Mesenteric fat pad (tissue), 1 donor: ENCODE measurements at places on chromosomes 13 and 19. TPM values are rescaled to one million over a fixed set of nuclear protein-coding genes. Genes with fewer than 3 reads are reported as not detected.

- no peak for DNase-seq
Observed at GRCh38 chr13:52896827-52897659, 48.6 kb upstream of the PCDH8 start.

ZNF20 gene
- 1.1 TPM for total RNA-seq

DNA sequence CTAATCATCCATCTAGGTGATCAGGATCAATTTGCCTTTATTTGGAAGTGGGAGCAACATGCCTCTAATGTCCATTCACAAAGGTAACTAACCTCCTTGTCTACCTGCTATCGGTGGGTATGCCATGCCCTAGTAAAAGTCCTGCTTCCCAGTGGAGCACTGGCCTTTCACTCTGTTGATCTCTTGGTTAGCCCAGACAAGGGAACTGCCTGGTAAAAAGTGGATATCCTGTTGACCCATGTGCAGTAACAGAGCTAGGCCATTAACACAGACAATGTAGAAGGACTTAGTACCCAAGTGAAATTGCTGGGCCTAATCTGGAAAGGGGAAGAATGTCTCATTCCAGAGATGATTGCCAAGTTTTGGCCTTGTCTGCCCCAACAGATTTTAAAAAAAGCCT is 171.5 kb upstream of the CSNK1A1L start:
- DNase-seq = no peak

- peak; percentile 93 for DNase-seq
Observed at GRCh38 chr19:10864538-10864899, 6.8 kb upstream of the CARM1 start.

ZSWIM9 gene
- 5.3 TPM for total RNA-seq

- DNase-seq = no peak
Observed at GRCh38 chr13:90246687-90247345, 1100.7 kb upstream of the MIR17HG start.

GRCh38 chr19:44401139-44402115 is at the start of gene ZNF285:
ZNF285 (minus strand) TSS chr19:44401608; CDS start chr19:44397213, 4,395 bp downstream.
- peak; percentile 94 for DNase-seq

DNA sequence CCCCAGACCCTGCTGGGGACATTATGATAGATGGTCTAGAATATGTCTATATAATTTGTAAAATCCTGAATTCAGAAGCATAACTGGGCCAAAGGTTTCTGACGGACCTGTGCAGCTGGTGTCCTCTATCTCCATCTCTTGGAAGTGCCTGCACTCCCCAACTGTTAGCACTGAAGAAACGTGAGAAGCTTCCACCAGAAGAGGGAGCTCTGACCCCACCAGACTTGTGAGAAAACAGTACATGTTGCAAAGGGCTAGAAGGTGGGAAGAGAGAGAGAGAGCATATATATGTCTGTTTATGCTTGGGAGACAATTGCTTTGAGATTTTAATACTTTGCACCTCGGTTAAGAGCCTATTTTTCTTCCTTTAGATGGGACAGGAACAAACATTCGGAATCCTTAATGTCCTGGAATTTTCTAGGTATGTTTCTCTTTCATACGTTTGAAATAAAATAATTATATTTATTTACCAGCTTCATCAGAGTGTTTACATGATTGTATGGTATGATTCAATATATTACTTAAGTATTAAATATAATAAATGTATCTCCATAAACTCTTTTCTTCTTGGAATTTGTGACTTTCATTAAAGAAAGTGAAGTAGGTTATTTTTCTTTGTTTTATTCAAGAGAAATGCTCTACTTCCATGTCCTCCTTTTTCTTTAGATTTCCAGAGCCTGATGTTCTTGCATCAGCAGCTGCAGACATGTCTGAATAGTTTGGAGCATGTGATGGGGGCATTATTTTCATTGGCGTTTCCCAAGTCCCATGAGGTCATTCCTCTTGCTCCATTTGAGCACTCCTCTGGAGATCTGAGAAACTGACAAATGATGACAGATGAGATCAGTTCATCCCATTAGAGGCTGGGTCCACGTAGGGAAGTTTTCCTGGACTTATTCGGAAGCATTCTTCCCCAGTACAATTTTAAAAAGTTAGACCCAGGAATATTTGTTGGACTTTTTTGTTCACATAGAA is 202.9 kb downstream of the ATP8A2 start:
- DNase-seq = no peak

GRCh38 chr13:48681905-48682304 is 28.2 kb downstream of the CYSLTR2 start:
- no peak for DNase-seq

GRCh38 chr19:41998246-41999020 is 4.4 kb upstream of the ATP1A3 start:
- no peak for DNase-seq

DNA sequence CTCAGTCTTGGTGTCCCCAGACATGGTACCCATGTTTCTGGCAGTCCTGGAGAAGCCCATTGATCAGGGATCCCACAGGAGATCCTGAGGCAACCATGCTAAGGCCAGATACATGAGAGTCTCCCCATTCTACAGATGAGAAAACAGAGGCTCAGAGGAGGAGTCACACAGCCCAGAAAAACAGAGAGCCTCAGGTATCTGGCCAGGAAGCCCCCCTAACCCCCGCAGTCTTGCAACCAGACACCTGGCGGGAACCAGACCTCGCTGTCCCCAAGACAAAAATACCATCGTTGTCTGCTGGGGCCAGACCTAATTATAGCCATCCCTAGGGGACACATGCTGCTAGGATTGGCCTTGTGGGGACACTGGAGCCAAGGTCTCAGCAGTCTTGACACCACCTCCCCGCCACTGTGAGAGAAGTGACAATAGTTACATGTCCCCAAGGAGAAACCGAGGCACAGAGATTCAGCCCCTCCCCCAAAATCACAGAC is 1.6 kb upstream of the PDE4C start:
- no peak for DNase-seq

- no peak for DNase-seq
Observed at GRCh38 chr13:94233837-94234236, 245.6 kb downstream of the DCT start.

PROZ gene
- total RNA-seq = not detected

GRCh38 chr13:22357132-22357531 is 686.3 kb downstream of the FGF9 start:
- no peak for DNase-seq

SLC25A41 gene
- not detected for total RNA-seq

DNA sequence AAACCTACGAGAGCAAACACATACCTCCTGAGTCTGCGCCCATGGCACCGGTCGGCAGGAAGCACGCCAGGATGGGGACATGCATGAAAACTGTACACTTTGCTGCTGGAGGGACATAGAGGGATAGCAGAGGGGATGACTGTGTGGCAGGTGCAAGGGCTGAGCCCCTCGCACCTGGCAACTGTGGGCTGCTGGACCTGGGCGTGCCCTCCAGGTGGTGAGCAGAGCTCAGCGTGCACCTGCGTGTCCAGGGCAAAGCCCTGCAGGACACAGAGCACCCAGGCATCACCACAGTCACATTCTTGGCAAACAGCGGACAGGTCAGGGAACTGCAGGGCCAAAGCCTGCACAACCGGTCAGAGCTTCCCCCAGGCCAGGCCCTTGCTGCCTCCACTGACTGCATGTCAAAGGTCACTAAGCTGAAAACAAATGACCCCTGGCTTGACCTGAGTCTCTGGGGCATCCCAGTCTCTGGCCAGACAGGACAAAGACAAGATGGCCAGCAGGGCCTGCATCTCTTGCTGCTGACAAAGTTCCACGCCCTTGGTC is 9.0 kb upstream of the ISYNA1 start:
- DNase-seq = no peak

GRCh38 chr19:36986601-36987000 is 70.5 kb downstream of the ZNF568 start:
- DNase-seq = no peak

- DNase-seq = no peak
Observed at GRCh38 chr13:41587490-41587889, 130.1 kb downstream of the RGCC start.

GRCh38 chr13:25037057-25037813 is 58.7 kb upstream of the PABPC3 start:
- DNase-seq = no peak

- peak; percentile 59 for DNase-seq
Observed at GRCh38 chr19:51034704-51035103, at the start of gene KLK12. KLK12 (minus strand) TSS chr19:51035002; CDS start chr19:51034621, 381 bp downstream.

DNA sequence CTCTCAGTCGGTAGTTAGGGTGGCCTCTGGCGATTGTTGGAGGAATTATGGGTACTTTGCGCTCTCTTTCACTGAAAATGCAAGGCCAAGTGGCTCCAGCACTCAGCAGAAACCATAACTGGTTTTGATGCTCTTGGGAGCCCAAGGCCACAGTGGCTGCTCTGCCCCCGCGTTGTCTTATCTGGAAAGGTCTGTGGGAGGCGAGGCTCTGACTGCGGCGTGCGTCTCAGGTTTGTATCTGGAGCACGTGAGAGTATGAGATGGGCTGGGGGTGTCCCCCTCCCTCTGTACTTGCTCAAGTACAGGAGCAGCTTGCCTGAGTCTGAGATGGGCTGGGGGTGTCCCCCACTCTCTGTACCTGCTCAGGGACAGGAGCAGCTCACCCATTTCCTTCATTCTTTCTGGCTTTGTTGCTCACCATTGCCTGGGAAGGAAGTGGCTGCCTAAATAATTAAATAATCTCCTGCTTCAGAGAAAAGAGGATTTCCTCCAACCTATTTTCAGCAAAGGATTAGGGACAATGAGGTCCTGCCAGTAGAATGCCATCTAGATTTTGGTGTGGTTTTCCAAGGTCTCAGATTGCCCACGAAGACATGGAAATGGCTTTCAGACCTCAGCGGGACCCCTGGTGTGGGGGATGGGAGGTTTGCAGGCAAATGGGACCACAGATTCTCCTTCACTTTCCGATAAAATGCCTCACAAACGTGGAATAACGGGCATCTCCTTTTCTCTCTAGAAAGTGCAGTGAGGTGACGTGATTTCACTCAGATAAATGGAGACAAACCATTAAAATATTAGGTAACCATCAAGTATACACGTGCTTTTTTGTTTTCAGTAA is 14.7 kb downstream of the ATP11A start:
- DNase-seq = no peak

- DNase-seq = no peak
Observed at GRCh38 chr19:36688058-36688457, 646 bp downstream of the ZNF567 start.

- no peak for DNase-seq
Observed at GRCh38 chr13:25701304-25701703, 329.5 kb downstream of the ATP8A2 start.

- peak; percentile 78 for DNase-seq
Observed at GRCh38 chr19:30556230-30556711, 184.1 kb downstream of the ZNF536 start.

DNA sequence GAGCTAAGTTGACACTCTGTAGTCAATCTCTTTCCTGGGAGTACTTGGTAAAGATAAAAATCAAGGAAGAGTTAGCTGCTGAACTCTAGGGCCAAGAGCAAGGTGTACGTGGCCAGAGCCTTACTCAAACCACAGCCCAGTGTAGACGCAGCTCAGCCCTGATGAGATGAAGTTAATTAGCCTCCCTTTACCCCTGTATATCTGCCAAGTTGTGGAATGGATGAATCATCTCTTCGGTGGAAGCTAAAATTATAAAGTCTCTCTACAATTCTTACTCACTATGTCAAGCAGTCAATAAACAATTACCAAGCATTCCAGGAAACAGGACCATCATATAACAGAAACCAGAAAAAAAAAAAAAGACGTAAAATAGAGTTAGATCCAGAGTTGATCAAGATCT is 146.9 kb upstream of the UFM1 start:
- no peak for DNase-seq

GRCh38 chr13:105878119-105878700 is 657.3 kb downstream of the EFNB2 start:
- no peak for DNase-seq

- peak; percentile 96 for DNase-seq
Observed at GRCh38 chr19:56367829-56368711, 25.3 kb downstream of the ZNF582 start.

- DNase-seq = no peak
Observed at GRCh38 chr13:112828082-112828699, 138.4 kb downstream of the ATP11A start.

- no peak for DNase-seq
Observed at GRCh38 chr19:39110263-39110967, 15.2 kb upstream of the PAK4 start.

- no peak for DNase-seq
Observed at GRCh38 chr19:41192574-41193429, at the start of gene CYP2S1. CYP2S1 (plus strand) TSS chr19:41193219; CDS start chr19:41193265, 46 bp downstream.

DNA sequence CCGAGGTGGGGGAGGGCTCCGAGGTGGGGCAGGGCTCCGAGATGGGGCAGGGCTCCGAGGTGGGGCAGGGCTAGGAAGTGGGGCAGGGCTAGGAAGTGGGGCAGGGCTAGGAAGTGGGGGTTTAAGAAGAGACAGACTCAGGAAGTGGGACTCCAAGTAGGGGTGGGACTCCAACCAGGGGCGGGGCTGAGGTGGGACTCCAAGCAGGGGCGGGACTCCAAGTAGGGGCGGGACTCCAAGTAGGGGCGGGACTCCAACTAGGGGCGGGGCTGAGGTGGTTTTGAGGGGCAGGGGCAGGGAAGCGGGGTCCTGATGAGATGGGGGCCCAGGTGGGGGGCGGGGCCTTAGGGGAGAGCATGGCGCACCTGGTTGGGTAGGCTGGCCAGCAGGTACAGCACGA is 13.6 kb downstream of the CFD start:
- no peak for DNase-seq

ONECUT3 gene
- total RNA-seq = not detected

GRCh38 chr13:93243375-93244063 is 16.9 kb downstream of the GPC6 start:
- DNase-seq = no peak

DNA sequence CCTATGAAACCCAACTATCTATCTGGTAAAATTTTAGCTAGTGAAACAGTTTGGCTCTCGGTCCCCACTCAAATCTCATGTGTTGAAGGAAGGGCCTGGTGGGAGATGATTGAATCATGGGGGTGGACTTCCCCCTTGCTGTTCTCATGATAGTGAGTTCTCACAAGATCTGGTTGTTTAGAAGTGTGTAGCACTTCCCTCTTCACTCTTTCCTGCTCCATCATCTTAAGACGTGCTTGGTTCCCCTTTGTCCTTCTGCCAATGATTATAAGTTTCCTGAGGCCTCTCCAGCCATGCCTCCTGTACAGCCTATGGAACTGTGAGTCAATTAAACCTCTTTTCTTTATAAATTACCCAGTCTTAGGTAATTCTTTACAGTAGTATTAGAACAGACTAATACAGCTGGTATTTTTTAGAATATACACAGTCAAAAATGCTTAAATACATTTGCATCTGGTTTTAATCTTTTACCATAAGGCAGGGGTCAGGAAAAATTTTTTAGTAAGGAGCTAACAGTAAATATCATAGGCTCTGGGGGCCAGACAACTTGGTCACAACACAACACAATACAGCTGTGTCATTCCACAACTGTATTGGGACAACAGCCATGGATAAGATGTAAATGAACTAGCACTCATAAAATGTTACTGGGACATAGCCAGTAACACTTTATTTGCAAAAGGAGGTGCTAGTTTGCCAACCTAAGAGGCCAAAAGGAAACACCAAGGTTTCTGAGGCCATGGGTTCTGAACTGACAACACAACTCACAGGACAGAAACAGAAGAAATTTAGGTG is 24.3 kb downstream of the DZIP1 start:
- DNase-seq = no peak
